Activated CD4-positive, CD25-positive, alpha-beta regulatory T cell treated with anti-CD3 and anti-CD28 coated beads, Interleukin-2, amount 50 U/mL, for 16 hours (primary cell): ENCODE measurements at places on chromosomes 2 and 18.

DNA sequence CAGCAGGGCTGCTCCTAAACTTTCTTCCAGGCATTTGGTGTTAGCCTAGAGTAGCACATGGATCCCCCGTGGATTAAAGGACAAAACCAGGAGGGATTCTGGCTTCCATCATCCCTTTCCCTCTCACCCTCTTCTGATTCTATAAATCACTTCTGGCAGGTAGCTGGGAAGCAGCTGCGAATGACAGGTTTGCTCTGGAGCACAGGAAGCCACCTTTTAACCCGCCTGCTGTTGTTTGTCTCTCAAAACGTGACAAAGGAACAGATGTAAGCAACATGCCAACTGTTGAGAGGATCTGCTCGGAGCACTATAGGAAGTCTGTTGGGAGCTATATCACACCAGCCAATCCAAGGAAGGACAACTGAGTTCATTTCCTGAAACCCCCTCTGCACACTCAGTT is 101.9 kb downstream of the ACTR2 start:
- no peak for DNase-seq

- no peak for DNase-seq
Measured at GRCh38 chr2:120347396-120348060, 1.6 kb downstream of the INHBB start.

DNA sequence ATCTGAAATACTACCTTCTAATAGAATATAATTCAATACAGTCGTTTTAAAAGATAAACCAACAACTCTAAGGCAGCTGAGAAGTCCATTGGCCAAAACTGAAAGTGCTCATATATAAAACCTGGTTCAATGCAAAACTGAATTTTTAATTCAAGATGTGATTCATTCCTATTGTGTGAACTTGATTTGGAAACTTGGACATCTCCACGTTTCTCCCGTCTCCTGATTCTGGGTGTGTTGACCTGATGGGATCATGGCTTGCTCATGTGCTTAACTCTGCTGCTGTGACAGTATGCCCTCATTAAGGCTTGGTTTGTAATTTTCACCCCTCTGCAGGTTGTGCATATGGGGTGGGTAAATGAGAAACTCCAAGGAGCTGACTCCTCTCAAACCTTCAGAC is 166.3 kb upstream of the TPO start:
- no peak for DNase-seq

DNA sequence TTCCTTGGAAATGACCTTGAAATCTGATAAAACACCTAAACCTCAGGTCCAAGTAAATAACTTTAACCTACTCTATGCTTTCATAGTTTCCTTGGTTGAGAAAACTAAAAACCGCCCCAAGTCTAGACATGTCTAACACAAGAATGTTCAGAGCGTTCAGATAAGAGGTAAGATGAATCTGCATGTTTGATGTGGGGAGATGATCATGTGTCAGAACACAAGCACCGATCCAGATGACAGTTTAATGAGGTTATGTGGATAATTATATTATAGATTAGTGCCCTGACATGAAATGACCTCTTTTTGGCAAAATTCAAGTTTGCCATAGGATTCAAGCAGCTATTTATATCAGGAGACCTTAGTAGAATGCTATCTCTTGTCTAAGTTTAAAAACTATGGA is 729.8 kb upstream of the SOX11 start:
- DNase-seq: no peak

DNA sequence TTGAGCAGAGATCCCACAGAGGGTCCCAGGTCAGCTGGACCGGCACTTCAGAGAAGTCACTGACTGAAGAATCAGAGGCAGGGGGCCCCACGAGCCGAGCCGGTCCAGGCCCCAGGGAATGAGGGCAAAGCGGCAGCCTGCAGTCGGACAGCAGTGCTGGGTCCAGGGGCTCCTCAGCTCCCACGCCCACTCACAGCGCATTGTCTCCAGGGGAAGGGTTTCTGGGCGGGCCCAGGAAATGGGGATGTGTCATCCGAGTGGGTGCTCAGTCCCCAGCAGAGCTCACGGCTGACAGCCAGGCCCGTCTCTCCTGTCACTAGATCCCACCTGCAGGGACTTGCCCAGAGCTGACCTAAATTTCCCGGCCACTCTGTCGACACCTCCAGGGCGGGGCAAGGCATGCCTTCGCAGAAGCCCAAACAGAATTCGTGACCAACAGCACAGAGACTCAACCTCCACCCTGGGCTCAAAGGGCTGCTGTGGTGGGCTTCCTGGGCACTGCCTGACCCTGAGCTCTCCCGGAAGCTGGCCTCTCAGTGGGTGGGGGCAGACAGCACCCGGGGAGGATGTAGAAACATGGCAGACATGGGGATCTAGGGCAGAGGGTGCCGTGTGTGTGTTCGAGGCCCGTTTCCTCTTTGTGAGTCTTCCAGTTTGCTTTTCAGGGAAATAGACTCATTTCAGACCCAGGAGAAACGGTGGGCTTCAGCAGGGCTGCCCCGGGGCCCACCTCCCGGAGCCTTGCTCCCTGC is 42.1 kb upstream of the TAF1B start:
- DNase-seq: no peak

DNA sequence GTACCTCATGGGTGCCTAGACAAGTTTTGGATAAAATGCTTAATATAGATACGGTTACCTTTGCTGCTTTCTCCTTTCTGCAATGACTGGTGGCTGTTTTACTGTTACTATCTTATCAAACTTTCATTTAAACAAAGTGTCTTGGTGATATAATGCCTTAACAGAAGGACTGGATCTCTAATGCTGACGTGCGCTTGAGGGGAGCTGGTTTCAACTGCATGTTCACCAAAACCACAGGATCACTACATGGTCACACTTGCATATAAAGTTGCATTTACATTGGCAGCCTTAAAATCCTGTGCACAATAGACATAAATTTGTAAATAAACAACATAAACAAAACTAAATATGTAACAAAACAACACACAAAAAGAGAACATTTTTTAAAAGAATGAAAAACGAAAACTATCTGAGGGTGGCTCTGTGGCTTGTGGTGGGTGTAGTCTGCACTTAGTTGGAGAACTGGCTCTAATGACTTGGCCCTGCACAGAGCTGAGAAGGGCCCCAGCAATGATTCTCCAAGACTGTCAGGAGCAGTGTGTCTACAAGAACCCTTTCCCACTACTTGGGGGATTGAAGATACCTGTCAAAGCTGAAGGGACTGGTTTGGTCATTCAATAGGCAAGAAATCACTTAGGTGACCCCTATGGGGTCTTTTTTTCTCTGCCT is 135.5 kb downstream of the UXS1 start:
- DNase-seq: no peak

DNA sequence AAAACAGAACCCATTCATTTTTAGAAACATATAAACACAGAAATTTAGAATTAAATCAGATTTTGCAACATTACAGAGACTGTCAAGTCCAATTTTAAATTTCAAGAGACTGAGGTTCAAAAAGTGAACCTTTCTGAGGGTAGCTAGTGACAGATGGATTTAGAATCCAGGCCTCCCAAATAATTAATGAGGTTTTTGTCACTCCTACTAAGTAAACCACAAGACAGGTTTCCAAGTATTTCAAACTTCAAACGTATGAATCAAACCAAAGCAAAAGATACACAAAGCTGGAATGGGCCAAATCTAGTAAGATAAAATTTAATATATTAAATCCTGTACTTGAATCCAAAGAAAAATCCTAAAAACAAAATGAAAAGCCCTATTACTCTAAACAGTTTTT is 25.3 kb downstream of the PPP4R3B start:
- no peak for DNase-seq

- no peak for DNase-seq
Measured at GRCh38 chr18:35378574-35378896, 1.4 kb upstream of the ZNF396 start.

GRCh38 chr2:200054681-200055468 is 99.5 kb downstream of the MAIP1 start:
- DNase-seq: no peak

DNA sequence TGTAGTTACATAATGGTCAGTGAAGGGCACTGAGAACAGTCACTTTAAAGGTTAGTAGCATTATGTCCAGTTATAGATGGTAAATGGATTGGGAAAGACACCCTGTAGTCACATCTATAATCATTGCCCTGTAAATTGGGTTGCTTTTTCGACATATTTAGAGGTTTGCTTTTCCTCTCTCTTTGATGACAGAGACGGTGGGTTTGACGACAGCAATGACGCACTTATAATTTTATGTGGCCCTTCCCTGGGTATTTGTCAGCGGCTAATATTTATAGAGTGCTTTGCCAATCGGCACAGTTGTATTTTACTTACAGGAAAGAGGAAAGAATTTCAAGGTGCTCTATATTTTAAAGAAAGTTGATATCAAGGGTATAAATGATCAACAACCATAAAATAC is 2.8 kb downstream of the CPS1 start:
- DNase-seq: no peak

DNA sequence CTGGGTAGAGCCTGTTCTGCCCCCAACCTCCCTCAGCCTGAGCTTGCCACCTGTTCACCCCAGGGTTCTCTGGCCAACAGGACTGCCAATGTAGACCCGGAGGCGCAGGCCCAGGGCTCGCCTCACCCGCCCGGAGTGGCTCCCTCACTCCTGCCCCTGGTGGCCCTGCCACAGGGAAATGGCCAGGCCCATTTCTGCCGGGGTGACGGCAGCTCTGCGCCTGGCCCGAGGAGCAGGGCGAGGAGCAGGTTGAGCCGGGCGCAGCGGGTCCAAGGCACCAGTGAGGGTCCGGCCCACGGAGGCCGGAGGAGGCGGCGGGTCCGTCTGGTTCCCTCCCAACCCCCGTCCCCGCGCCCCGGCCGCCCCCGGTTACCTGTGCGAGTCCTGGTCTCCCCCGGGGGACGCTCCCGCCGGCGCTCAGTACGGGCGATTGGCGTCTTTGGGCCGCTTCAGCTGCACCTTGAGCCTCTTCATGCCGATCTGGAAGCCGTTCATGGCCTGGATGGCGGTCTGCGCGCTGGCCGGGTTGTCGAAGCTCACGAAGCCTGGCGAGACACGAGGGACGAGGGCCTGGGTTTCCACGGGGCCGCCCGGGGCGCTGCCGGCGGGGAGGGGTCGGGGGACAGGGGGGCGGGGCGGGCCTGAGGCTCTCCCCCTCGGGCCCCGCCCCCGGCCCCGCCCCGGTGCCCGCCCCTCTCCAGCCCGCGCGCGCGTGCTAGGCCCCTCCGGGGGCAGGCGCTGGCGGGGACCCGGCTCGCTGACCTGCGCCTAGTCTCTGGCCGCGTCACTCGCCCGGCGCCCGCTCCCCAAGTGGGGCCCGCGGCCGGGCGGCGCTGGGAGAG is 312.0 kb downstream of the CELF4 start:
- no peak for DNase-seq

- no peak for DNase-seq
Measured at GRCh38 chr2:240178564-240178963, 38.1 kb upstream of the OTOS start.

DNA sequence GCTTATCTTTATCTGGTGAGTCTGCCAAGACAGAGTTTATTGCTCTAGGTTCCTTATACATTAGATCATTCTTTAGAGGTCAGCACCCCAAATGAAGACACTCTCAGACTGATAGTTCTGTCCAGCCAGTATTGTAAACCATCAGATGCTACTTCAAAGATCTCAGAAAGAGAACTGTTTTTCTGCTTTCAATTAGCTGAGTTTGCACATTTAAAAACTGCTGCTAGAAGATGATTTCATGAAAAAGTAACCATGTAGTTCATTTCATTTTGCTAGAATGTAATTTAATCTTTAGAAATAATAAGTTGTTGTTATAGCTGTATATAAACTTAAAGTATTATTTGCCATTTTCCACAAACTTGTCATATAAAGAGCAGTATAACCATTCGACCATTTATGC is 344.5 kb upstream of the ATP5MC3 start:
- no peak for DNase-seq

DNA sequence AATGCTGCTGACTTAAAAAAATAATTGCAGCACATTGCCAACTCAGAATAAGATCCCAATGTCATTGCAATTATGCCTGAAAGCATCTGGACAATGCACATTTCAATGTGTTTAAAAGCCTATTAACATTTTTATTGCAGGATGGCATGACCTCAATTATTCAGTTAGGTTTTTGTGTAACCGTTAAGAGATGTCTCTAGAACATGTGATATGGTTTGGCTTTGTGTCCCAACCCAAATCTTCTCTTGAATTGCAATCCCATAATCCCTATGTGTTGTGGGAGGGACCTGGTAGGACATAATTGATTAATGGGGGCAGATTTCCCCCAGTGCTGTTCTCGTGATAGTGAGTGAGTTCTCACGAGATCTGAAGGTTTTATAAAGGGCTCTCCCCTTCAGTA is 43.2 kb upstream of the ZC3H15 start:
- DNase-seq: no peak

- no peak for DNase-seq
Measured at GRCh38 chr2:9578467-9579235, 23.0 kb upstream of the ADAM17 start.

- no peak for DNase-seq
Measured at GRCh38 chr2:45904267-45904945, 252.9 kb downstream of the PRKCE start.

DNA sequence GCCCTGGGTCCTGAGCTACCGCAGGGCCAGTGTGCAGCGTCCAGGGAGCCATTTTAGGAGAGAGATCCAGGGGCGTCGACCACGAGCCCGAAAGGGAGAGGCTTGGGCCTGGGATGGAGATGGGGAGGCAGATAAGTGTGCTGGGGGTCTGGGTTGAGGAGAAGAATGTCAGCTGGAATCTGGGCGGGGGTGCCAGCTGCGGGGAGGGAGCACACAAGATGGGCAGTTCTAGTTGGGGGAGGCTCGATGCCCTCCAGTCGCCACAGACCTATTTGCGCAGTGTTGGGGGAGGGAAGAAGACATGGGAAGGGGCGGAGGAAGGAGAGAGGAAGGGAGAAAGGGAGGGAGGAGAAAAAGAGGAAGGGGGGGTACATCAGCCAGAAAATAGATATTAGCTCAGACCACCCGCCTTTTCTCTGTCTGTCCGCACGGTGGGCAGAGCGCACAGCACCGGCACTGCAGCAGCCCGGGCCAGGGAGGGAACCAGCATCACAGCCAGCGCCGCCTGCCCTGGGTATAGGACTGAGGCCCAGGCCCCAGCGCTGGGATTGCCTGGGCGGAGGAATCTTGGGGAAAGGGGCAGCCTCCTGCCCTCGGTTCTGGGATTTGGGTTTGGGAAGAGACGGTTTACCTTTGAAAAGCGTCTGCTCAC is 1.9 kb upstream of the HOXD11 start:
- DNase-seq: no peak

- no peak for DNase-seq
Measured at GRCh38 chr18:50679056-50679455, 119.2 kb downstream of the MAPK4 start.

- DNase-seq: no peak
Measured at GRCh38 chr18:58541146-58541788, 87.6 kb downstream of the ALPK2 start.

GRCh38 chr2:8539743-8540551 is 141.9 kb upstream of the ID2 start:
- DNase-seq: no peak

GRCh38 chr18:8895341-8895740 is 190.0 kb downstream of the MTCL1 start:
- no peak for DNase-seq

- DNase-seq: no peak
Measured at GRCh38 chr2:217393585-217394032, 533.7 kb upstream of the TNP1 start.

GRCh38 chr18:13268158-13269012 is 49.8 kb downstream of the LDLRAD4 start:
- no peak for DNase-seq
